ENCODE measurements at places on chromosomes 3 and 15. TPM values are rescaled to one million over a fixed set of nuclear protein-coding genes. Genes with fewer than 3 reads are reported as not detected.

The PPP1R14D gene
- not detected for polyA plus RNA-seq

The OR5K2 gene
- polyA plus RNA-seq, result not detected

The RPP14 gene
- 10.5 TPM for polyA plus RNA-seq

The FHIT gene
- polyA plus RNA-seq, result 8.3 TPM

The DUOX2 gene
- not detected for polyA plus RNA-seq

The RBMS3 gene
- polyA plus RNA-seq, result 4.4 TPM

The FES gene
- 2.7 TPM for polyA plus RNA-seq

The GCNT3 gene
- not detected for polyA plus RNA-seq

The CYP8B1 gene
- not detected for polyA plus RNA-seq

The TICRR gene
- 11.2 TPM for polyA plus RNA-seq

The LYZL4 gene
- not detected for polyA plus RNA-seq

The CPNE4 gene
- 2.0 TPM for polyA plus RNA-seq

The UCN2 gene
- polyA plus RNA-seq, result not detected

The WDR76 gene
- 8.5 TPM for polyA plus RNA-seq

The CHL1 gene
- polyA plus RNA-seq, result 2.6 TPM

The MYRIP gene
- 1.5 TPM for polyA plus RNA-seq

The PLSCR4 gene
- 2.9 TPM for polyA plus RNA-seq

The UNC45A gene
- polyA plus RNA-seq, result 35.9 TPM

The LTK gene
- polyA plus RNA-seq, result not detected

The SNAP23 gene
- polyA plus RNA-seq, result 58.8 TPM

The RAD51 gene
- 19.5 TPM for polyA plus RNA-seq

The TFG gene
- 83.5 TPM for polyA plus RNA-seq

The ADCY5 gene
- 2.4 TPM for polyA plus RNA-seq

The CCDC33 gene
- 2.8 TPM for polyA plus RNA-seq

The DNAH1 gene
- polyA plus RNA-seq, result 0.17 TPM
